ENCODE measurements at places on chromosomes 12 and 14.

DNA sequence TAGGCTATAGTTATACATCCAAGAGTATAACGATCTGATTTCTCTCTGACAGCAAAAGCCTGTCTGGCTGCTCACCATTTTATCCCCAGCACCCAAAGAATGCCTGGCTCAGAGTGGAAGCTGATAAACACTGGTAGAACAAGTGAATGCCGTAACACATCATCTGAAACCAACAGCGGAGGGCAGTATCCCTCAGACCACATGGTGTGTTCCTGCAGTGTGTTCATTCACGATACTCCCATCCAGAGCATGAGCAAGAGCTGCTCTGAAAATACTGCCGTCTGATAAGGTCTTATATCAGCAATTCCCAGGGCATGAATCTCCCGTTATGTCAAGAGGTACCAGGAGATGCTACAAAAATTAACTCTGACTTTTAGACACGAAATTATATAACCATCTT is 95.9 kb downstream of the TTC7B start:
- no peak for DNase-seq

DNA sequence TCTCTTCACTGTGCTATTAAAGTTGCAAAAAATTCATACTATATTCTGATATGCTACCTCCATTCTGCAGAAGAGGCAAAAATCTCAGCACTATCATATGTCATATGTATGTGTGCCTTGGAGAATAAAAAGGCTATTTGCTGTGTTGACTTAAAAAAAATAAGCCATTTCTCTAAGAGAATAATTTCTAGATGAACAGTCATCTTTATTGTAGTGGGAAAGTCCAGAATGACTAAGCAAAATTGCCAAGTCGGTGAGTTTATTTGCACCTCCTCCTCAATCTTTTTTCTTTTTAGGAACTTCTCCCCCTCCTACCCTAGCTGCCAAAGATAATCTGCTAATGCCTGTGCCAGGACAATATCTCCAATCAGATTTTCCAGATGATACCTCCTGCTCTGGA is 353.8 kb upstream of the FAR2 start:
- no peak for DNase-seq

DNA sequence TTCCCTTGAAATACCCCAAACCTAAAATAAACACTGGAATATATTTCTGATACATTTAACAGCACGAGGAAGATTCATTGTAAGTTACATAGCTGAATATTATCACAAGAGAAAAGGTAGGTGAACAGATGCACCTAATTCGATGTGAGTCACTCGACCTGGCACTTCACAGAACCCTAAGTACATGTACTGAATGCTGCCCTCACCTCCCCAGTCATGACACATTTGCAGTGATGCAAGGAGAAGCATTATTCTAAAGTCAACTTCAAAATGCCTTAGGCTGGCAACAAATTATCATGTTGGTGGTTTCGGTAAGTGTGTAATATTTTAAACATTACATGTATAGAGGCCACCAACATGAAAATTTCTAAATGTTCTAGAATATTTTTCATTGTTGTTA is 35.2 kb upstream of the TMTC2 start:
- DNase-seq: no peak

- DNase-seq: no peak
Measured at GRCh38 chr12:62913380-62913779, 21.6 kb downstream of the PPM1H start.

DNA sequence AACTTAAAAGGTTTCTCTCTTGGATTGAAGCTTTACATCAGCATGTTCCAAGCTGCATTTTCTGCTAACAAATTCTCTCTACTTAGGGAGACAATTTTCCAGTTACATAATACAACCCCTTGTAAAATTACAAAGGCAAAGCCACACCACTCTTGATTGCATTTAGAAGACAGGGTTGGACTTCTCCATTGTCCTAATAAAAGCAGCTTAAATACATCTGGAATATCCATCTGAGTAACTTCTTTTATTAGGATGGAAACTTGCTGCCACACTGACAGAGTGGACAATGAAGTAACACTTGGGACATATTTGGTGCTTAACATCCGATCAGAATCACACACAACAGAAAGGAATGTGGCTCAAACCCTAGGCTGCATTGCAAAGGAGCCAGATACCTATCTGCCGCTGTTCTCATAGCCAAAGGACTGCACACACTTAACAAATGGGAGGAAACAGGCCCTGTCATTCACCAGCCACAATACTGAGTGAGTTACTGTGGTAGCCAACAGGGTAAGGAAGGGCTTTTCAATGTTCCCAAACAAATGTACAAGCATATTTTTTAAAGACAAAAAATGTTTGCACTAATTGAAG is 157.2 kb downstream of the PAX9 start:
- DNase-seq: no peak

GRCh38 chr12:46259071-46259470 is 9.8 kb downstream of the SLC38A1 start:
- no peak for DNase-seq

DNA sequence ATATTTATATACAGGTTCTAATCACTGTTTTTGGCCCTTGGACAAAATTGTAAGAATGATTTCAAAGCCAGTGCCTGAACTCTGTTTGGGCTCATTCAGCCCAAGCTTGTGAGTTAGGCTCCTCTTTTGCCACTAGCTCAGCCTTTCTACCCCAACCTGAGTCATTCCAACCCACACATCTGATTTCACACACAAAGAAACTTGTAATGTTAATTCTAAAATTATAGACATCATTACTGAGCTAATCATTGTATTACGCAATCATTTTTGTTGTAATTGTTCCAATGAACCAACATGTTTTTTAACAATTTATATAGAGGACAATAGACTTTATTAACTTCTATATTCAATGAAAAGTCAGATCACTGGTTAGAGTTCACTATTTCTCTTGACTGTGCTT is 441.1 kb downstream of the ETNK1 start:
- no peak for DNase-seq
